ENCODE measurements at places on chromosomes 5 and 9.

GRCh38 chr9:131270171-131271015 is 5.9 kb downstream of the FAM78A start:
- no peak for DNase-seq

- no peak for DNase-seq
These were observed 12.7 kb downstream of the SLC1A3 start for GRCh38 chr5:36619012-36619635.

GRCh38 chr9:137299938-137300337 is 2.1 kb downstream of the NRARP start:
- no peak for DNase-seq

GRCh38 chr5:118593003-118593328 is 395.4 kb downstream of the DTWD2 start:
- DNase-seq = no peak

DNA sequence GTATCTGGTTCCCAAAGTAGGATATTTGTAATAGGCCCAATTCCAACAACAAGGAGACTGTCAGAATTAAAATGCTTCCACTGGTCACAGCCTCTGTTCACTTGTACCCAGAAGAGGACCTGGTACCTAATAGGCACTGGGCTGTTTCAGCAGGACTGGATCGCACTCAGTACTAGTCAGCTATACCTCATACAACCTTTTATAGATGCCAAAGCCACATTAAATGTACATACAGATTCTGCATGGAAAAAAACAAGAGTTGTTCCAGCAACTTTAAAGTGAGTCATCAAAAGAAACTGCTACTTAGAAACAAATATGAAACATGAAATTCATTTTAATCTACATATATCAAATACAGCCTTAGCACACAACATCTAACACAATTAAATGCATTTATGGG is 87.5 kb downstream of the GPR21 start:
- DNase-seq = no peak

- DNase-seq = no peak
These were observed 362.9 kb upstream of the TLE4 start for GRCh38 chr9:79208791-79209396.

DNA sequence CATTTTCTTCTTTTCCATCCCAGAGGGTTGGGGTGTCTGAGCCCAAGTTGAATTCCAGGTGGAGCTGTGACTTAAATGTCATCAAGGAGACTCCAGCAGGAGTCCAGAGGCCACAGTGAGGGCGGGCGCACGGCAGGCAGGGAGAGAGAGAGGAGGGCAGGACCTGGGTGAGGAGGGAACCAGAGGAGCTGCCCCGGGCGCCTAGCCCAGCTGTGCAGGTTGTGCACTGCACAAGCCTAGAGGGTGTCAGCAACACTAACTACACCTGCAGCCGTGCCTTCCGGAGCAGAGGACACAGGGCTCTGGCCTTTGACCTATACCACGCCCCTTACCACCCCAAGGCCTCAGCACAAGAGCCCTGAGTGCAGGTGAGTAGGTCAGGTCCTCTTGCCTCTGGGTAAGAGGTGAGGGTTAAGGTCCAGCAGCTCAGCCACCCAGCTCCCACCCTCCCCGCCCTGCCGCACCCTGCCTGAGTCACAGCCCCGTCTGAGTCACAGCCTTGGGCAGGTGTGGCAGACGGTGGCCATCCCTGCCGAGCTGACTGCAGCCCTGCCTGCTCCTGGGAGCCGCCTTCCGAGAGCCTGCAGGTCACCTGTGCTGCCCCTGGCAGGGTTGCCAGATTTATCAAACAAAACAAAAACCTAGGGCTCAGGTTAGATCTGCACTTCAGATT is 6.4 kb upstream of the AGPAT2 start:
- DNase-seq = no peak

- DNase-seq = no peak
These were observed at the start of gene TMEM215 for GRCh38 chr9:32783168-32783891. TSS of gene TMEM215 (plus strand) at chr9:32783540. CDS start at chr9:32784184, 644 bp downstream.

DNA sequence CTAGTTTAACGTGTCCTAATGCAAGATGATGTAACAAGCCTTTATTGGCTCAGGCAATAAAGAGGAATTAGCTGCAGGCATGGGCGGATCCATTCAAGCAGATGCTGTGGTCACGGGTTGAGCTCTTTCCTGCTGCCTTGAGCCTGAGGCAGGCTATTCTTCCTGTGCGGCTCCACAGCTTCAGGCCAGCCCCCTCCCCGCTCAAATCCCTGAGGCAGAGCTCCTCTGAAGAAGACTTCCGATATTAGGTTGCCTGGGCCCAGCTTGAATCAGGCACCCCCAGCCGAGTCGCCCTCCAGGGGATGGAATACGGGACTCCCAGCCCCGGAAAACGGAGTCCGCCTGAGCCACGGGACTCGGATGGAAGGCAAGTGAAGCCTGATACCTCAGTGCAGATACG is 95.0 kb upstream of the RUFY1 start:
- DNase-seq = no peak

DNA sequence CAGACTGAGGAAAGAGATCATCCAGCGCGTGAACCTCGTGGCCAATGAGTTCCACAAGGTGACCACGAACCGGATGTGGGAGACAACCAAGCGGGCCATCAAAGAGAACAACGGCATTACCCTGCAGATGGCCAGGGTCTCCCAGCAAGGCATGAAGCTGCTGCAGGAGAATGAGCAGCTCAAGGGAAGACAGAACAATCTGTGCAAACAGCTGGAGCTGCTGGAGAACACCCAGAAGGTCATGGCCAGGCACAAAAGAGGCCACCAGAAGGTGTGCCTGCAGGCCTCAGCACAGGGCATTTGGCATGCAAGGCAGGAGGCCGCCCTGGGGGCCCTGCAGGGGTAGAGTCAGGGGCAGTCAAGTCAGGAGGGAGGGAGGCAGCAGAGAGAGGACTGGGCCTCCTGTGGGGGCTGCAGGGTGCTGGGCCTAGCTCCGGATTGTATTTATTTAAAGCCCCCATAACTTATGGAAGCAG is 4.2 kb downstream of the PTRH1 start:
- DNase-seq = no peak

DNA sequence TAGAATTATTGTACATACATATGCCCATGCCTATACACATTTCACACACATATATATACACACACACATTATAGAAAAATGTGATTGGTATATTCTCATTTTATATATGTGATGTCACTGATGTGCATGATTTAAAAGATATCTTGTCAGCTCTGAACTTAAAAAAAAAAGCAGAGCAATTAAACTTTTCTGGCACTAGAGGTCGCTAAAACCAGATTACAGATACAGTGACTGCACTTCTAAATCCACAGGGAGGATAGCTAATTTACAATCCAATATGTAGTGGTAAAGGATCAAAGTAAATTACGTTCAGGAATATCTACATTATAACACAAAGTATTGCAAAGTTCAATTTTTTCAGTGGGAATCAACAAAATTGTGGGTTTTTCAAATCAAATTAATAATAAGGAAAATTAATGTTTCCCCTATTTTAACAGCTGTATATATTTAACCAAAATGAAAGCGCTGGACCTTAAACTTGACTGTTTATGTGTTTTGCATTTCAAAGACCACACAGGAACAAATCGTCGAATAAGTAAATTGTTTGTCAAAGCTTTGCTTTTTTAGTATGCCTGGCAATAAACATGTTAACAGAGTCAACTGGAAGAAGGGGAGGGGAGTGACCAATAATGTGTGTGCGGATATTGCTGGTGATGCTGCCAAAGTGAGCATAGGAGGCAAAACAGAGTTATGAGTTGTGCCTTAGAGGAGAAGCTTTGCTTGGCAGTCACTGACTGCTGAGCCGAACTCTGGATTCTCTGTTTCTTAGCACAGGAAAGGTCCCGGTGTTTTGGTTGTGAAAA is 1201.4 kb upstream of the C9orf72 start:
- no peak for DNase-seq

DNA sequence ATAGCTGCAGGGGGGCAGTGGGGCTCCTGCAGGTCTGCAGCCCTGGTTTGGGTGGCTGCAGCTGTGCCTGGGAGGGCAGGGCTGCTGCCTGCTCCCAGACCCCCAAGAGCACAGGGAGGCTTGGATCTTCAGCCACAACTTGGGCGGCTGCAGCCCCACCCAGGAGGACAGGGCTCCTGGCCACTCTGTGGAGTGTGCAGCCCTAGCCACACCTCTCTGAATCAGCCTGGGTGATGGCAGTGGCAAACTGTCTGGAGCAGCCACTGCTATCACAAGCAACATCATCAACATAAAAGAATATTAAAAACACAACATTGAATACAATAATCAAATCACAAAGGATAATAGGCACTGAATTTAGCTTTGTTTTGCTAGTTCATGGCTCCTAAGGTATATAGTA is 164.9 kb upstream of the SLC27A6 start:
- DNase-seq = no peak

DNA sequence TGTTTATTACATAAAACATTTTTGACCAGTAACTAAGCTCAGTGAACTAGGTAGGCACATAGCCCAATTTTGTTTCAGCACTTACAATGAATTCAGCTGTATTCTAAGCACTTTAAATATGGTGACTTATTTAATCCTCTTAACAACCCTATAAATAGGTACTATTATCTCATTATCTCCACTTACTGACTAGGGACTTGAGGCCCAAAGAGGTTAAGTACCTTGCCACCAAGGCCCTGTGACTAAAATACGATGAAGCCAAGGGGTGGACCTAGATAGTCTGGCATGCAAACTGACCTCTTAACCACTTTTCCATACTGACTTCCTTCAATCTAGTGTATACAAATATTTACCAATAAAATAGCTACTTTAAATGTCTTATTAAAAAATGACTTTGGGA is 266.4 kb downstream of the ZNF608 start:
- DNase-seq = no peak

- no peak for DNase-seq
These were observed 35.7 kb downstream of the SIL1 start for GRCh38 chr5:139162448-139162847.

DNA sequence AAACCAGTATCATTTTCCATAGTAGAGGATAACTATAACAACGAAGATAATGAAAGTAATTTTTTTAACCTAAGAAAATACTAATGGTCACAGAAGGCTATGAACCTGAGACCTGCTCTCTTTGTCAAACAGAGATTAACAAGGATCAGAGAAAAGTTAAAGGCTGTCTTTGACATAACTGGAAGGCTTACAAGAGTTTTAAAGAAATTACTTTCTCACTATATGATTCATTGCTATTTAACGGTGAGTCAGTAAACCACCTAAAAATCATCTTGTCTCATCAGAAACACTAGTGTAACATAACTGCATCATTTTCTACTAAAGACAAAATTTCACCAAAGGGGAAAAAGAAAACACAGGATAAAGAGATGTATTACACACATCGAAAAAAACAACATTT is 19.3 kb downstream of the MLANA start:
- DNase-seq = no peak

- DNase-seq = no peak
These were observed 6.4 kb upstream of the DCTN4 start for GRCh38 chr5:150765011-150765798.

DNA sequence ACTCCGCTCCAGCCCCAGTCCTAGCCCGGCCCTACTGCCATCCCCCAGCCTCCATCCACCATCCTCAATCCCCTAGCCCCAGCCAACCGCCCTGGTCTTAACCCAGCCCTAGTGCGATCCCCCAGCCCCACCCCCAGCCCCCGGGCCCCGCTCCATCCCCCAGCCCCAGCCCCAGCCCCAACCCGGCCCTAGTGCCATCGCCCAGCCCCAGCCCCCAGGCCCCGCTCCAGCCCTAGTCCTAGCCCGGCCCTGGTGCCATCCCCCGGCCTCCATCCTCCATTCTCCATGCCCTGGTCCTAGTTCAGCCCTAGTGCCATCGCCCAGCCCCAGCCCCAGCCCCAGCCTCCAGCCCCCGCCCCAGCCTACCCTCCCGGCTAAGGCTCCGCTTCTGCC is 398 bp downstream of the TOR1A start:
- no peak for DNase-seq

Measured in mesothelial cell of epicardium (in vitro differentiated cells).